ENCODE measurements at places on chromosomes 6 and 20.
A peak's percentile ranks its signal among the peaks of the same experiment; 100 is the strongest.

DNA sequence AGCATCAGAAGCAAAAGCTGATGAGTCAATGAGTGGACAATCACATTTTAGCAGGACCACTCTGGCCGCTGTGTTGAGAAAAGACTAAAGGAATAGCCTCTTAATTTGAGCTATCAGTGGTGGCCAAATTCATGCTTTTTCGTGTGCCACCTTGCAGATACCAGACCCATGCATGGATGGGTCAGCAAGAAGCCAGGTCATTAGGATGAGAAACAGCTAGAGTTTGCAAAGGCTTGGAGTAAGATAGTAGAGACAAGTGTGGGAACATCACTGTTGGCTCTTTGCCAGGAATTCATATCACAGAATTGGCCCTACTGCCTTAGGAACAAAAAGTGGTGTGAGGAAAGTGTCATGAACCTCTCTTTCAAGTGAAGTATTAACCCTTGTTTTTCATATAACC lies 25.5 kb downstream of the MRAP2 start:
- no peak for DNase-seq

GRCh38 chr20:36367907-36368799 lies 62.0 kb downstream of the DLGAP4 start:
- no peak for DNase-seq

DNA sequence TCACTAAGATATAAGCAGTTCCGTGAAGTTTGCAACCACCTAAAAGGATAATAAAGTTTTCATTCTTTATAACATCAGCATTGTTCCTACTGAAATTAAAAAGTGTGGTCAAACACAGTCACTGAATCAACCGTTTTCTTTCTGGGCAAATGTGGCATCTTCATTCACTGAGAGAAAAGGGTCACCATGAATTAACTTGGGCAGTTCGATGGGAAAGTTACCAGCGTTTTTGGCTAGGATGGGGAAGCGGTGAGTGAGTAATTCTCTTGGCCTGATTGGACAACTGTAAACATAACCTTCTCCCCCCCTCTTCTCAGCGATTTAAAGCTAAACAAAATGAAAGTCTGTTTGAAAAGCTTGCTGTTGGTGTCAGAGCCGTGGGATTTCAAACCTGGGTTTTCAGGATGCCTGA lies 181.8 kb downstream of the SASH1 start:
- DNase-seq: no peak

DNA sequence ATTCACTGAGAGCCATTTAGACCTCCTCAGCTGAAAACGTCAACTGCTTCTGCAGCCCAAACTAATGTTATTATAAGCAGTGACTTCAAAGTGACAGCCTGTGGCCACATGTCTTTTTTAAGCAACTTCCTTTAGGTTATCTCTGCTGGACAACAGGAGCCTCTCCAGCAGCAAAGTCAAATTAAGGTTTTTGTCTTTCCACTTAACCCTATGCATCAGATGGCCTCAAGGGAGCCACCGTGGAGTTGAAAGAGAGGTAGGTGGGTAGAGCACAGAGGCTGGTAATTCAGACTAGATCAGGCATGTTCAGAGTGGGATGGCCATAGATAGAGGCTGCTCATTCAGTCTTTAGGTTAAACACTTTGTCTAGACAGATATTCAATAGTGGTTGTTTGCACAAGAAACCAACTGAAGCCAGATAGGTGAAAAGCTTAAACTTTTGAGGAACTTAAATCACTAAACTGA lies 300.6 kb upstream of the ECI2 start:
- no peak for DNase-seq

DNA sequence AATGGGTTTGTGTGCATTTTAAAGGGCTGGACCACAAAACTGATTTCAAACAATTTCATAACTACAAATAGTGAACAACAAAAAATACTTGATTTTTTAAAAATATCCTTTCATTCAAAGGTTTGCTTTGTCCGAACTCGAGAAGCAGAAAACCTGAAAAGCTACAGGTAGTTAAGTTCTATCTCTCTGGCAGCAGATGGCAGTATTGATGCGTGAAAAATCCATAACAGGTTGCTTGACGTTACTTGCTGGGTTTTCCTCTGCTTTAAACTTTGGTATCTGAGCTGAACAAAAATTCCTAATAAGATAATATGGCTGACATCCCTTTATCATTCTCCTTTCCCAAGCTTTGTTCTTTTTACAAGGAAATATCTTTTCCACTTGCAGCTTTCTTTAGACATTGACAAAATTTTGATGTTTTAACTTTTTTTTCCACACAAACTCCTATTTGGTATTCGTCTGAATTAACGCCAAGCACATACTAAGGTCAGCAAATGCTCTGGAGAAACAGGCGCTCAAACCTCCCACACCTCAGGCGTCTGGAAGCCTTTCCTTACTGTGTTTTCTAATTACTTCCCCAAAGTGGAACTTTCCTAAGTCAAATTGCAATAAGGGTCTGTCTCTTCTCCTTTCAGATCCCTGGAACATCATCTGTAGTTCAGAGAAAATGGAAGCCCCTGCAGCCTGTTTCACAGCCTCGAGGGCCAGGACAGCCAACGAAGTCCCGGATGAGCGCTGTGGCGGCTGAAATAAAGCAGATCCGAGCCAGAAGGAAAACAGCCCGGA lies 50.3 kb upstream of the GFRAL start:
- DNase-seq: peak; percentile 41

DNA sequence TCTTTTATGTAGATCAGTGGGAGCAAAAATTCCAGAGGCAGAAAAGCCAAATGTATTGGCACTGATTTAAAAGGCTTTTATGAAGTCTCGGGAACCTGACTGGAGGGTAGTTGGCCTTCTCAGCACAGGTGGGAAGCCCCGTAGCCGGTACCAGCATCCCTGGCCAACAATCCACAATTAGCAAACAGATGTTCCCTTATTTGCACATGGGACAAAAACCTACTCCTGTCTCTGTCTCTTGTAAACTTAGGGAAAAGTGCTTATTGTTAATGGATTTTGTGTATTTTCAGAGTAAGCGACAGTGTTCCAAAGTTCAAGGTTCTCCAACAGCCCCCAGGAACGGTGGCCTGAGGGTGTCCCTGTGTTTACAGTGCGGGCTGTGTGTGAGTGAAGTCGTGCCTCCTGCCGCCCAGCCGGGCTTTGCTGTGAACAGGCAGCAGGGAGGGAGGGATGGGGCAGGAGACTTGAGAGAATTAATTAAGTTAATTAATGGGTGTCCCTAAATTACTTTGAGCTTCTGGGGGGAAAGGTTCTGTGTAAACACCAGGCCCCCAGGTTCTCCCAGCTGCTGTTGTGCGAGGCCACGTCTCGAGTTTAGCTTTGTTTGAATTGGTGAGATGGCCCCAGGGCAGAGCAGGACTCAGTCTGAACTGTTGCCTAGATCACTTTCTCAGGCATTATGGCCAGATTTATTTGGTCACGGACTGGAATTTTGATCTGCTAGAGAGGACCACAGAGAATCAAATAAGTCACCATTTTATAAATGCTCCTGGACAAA lies 3.9 kb downstream of the SYNJ2 start:
- DNase-seq: no peak
